Right lobe of liver (tissue), 6 donors: ENCODE measurements at places on chromosomes 2 and 18. TPM values are rescaled to one million over a fixed set of nuclear protein-coding genes. Genes with fewer than 3 reads are reported as not detected.

DNA sequence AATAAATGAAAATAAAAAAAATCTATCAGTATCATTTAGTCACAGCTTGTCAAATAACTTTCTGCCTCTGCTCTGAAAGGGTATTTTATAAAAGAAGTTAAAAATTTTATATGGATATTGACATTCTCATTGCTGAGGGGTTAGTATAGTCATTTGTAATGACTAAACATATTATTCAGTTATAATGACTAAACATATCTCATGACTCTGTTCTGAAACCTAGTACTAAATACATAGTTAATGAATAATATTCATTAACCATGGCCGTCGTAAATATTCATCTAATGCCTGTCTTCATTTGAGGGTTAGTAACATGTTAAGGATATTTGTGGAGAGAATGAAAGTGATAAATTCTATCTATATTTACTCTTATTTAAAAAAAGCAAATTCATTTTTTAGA, 69.1 kb upstream of the MAP4K3 start:
- H3K4me1 ChIP-seq = peaks cover 19% of the 10 kb centered on the region
- no peak for DNase-seq
- peak overlapping the region; percentile 86 for H3K27ac ChIP-seq
- no peak overlapping the region for H3K4me3 ChIP-seq
- H3K36me3 ChIP-seq = no peaks in the 10 kb centered on the region

DNA sequence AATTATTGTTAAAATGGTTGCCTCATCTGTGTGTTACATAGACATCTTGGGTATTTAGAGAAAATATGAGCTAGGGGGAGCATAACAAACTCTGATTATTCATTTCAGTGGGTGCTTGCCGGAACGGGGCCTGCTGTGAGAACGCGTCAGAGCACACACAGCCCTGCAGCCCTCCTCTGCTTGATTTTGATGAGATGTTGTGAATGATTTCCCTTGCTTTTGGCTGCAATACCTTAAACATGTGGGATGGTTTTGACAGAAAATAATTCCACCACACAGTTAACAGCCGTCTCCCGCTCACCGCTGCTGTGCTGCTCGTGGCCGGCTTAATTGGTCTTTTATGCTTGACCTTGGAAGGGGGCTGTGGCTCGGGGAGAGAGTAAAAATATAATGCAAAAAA, 49.9 kb upstream of the TXNDC2 start:
- no peak overlapping the region for H3K27ac ChIP-seq
- DNase-seq = no peak
- no peaks in the 10 kb centered on the region for H3K36me3 ChIP-seq
- no peaks in the 10 kb centered on the region for H3K4me1 ChIP-seq

DNA sequence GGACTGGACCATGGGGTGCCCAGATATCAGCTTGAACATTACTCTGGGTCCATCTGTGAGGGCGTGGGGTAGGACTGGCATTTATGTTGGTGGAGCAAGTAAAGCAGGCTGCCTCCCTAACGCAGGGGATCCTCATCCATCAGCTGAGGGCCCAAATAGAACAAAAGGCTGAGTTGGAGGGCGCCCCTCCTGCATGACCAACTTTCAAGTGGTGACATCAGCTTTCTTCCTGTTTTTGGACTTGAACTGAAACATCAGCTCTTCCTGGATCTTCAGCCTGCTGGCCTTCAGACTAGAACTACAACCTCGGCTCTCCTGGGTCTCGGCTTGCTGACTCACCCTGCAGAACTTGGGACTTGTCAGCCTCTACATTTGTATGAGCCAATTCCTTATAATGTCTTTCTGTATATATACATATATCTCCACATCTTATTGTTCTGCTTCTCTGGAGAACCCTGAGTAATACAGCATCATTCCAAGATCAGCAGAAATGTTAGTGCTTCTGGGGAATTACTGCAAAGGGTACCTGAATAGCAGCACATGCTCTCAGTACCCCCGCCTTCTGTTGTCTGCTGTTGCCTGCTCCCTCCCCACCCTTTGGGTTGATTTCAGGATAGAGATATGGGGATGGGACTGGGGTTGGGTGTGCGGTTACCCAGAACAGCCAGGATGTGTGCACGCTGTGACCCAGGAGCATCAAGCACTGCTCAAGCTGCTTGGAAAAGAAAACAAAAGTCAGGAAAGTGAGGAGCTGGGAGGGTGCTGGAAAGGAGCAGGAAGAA, 20.0 kb downstream of the TMEM127 start:
- H3K36me3 ChIP-seq = no peaks in the 10 kb centered on the region
- no peaks in the 10 kb centered on the region for H3K4me1 ChIP-seq
- no peaks in the 10 kb centered on the region for H3K27me3 ChIP-seq
- no peak for DNase-seq
- no peak overlapping the region for H3K4me3 ChIP-seq

- DNase-seq = no peak
- H3K36me3 ChIP-seq = no peaks in the 10 kb centered on the region
- no peaks in the 10 kb centered on the region for H3K27me3 ChIP-seq
Observed at GRCh38 chr2:194054313-194054712, 1602.7 kb upstream of the SLC39A10 start.

- no peak for DNase-seq
- H3K27ac ChIP-seq = no peak overlapping the region
- H3K4me1 ChIP-seq = no peaks in the 10 kb centered on the region
- H3K4me3 ChIP-seq = no peak overlapping the region
Observed at GRCh38 chr18:49596687-49597086, 34.8 kb downstream of the LIPG start.

GRCh38 chr18:68721681-68722583, 7.0 kb upstream of the TMX3 start:
- no peak for DNase-seq
- no peaks in the 10 kb centered on the region for H3K4me1 ChIP-seq
- H3K27ac ChIP-seq = no peak overlapping the region

DNA sequence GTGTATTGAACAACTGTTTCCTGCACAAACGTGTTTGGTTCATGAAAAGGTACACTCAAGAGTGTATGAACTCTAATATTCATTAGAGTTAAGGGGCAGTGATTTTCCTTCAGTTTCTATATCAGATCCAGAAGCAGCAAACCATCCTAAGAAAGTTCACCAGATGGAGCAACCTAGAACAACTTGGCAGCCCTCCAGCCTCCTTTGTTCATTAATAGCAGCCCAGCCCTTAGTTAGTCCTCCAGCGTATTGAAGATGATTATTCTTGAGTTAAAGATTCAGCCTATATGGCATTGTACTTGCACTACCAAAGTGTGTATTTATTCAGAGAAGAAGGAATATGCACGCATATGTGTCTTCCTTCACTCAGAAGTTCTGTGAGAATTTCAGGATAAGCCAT, 365.5 kb downstream of the SETBP1 start:
- H3K36me3 ChIP-seq = no peaks in the 10 kb centered on the region
- DNase-seq = no peak
- H3K27ac ChIP-seq = no peak overlapping the region
- no peak overlapping the region for H3K4me3 ChIP-seq
- H3K4me1 ChIP-seq = no peaks in the 10 kb centered on the region

GRCh38 chr2:134675314-134675713, 43.5 kb downstream of the TMEM163 start:
- H3K4me1 ChIP-seq = no peaks in the 10 kb centered on the region
- H3K27me3 ChIP-seq = no peaks in the 10 kb centered on the region
- H3K27ac ChIP-seq = no peak overlapping the region
- DNase-seq = no peak

DNA sequence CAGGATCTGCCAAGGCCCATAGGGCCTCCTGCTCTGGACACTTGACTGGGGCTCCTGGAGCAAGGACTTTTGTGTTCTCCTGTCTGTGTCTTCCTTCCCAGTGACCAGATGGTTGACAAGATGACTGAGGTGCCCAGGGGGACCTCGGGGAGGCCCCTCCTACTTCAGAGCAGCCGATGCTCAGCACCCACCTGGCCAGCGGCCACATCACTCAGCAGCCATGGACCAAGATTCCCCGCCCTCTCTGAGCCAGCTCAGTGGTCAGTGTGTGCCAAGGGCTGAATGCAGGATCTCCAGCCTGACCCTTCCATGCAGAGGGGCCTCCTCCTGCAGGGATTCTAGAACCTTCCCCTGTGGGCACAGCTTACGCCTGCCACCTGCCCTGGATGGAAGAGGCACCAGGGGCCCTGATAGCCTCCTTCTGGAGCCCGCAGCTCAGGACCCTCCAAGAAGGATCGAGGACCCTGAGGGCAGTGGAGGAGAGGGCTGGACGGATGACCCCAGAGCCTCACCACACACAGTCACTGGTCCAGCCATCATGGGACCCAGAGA, 87.4 kb upstream of the GPC1 start:
- no peak overlapping the region for H3K4me3 ChIP-seq
- H3K4me1 ChIP-seq = no peaks in the 10 kb centered on the region
- no peaks in the 10 kb centered on the region for H3K36me3 ChIP-seq
- no peak overlapping the region for H3K27ac ChIP-seq
- H3K27me3 ChIP-seq = no peaks in the 10 kb centered on the region

- DNase-seq = no peak
- no peaks in the 10 kb centered on the region for H3K27me3 ChIP-seq
- H3K27ac ChIP-seq = no peak overlapping the region
- peaks cover 16% of the 10 kb centered on the region for H3K4me1 ChIP-seq
- no peak overlapping the region for H3K4me3 ChIP-seq
Observed at GRCh38 chr2:142757111-142757510, 120.4 kb upstream of the KYNU start.

- H3K4me1 ChIP-seq = peaks cover 6% of the 10 kb centered on the region
- no peak overlapping the region for H3K27ac ChIP-seq
- H3K27me3 ChIP-seq = no peaks in the 10 kb centered on the region
- no peak for DNase-seq
Observed at GRCh38 chr2:156455361-156455975, 19.3 kb downstream of the GPD2 start.

GRCh38 chr2:59786684-59787083, 766.8 kb downstream of the BCL11A start:
- no peaks in the 10 kb centered on the region for H3K36me3 ChIP-seq
- no peak for DNase-seq
- no peaks in the 10 kb centered on the region for H3K27me3 ChIP-seq
- no peak overlapping the region for H3K4me3 ChIP-seq
- H3K27ac ChIP-seq = no peak overlapping the region

GRCh38 chr2:1053786-1054185, 103.1 kb downstream of the SNTG2 start:
- no peaks in the 10 kb centered on the region for H3K4me1 ChIP-seq
- H3K27ac ChIP-seq = no peak overlapping the region
- no peaks in the 10 kb centered on the region for H3K36me3 ChIP-seq
- H3K4me3 ChIP-seq = no peak overlapping the region
- no peaks in the 10 kb centered on the region for H3K27me3 ChIP-seq
- no peak for DNase-seq

- DNase-seq = no peak
- no peaks in the 10 kb centered on the region for H3K36me3 ChIP-seq
- H3K27me3 ChIP-seq = no peaks in the 10 kb centered on the region
- no peak overlapping the region for H3K4me3 ChIP-seq
- no peak overlapping the region for H3K27ac ChIP-seq
Observed at GRCh38 chr2:47093626-47094025, 61.5 kb downstream of the STPG4 start.

GRCh38 chr2:236256366-236256985, 7.7 kb downstream of the ASB18 start:
- no peak for DNase-seq
- no peaks in the 10 kb centered on the region for H3K36me3 ChIP-seq
- no peaks in the 10 kb centered on the region for H3K4me1 ChIP-seq
- no peak overlapping the region for H3K27ac ChIP-seq

- no peak overlapping the region for H3K27ac ChIP-seq
- H3K4me1 ChIP-seq = peaks cover 5% of the 10 kb centered on the region
- H3K4me3 ChIP-seq = no peak overlapping the region
- no peaks in the 10 kb centered on the region for H3K27me3 ChIP-seq
- no peaks in the 10 kb centered on the region for H3K36me3 ChIP-seq
Observed at GRCh38 chr2:23422089-23423061, 37.4 kb downstream of the KLHL29 start.

RUFY4 gene
- not detected for total RNA-seq

PROKR1 gene
- total RNA-seq = not detected

CIB4 gene
- not detected for total RNA-seq

FBLN7 gene
- total RNA-seq = 1.2 TPM

MSTN gene
- not detected for total RNA-seq

CYP27A1 gene
- total RNA-seq = 264 TPM

GNAL gene
- 1.6 TPM for total RNA-seq
